Naive B cell (primary cell): ENCODE measurements at places on chromosomes 1 and 21. TPM values are rescaled to one million over a fixed set of nuclear protein-coding genes. Genes with fewer than 3 reads are reported as not detected.

FCRL2 gene
- 39.2 TPM for polyA plus RNA-seq

TMEM61 gene
- polyA plus RNA-seq: not detected

SPRR1A gene
- not detected for polyA plus RNA-seq

NKAIN1 gene
- polyA plus RNA-seq: not detected

EXTL1 gene
- polyA plus RNA-seq: not detected
